ENCODE measurements at places on chromosomes 3 and 15. TPM values are rescaled to one million over a fixed set of nuclear protein-coding genes. Genes with fewer than 3 reads are reported as not detected.

DNA sequence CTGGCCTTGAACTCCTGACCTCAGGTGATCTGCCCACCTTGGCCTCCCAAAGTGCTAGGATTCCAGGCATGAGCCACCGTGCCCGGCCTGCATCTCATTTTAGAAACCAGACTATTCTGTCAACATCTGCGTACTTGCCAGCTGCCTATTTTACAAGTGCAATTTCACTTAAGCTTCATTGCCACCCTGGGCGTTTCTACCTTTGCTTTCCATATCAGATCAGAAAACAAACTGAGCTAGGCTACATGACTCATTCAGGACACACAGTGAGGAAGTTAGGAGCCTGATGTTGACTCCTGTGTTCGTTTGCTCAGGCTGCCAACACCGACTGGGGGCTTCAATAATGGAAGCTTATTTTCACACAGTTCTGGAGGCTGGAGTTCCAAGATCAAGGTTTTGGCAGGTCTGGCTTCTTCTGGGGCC is 42.3 kb upstream of the KLHL25 start:
- no peak for DNase-seq

GRCh38 chr3:128173849-128174248 is 20.6 kb downstream of the EEFSEC start:
- no peak for DNase-seq

- no peak for DNase-seq
Observed at GRCh38 chr3:52614689-52615088, 71.0 kb downstream of the PBRM1 start.

- DNase-seq, result no peak
Observed at GRCh38 chr3:20648294-20648693, 462.3 kb upstream of the SGO1 start.

GRCh38 chr3:124653797-124654469 is 76.3 kb upstream of the UMPS start:
- DNase-seq, result no peak

- no peak for DNase-seq
Observed at GRCh38 chr3:190108804-190109203, 11.9 kb downstream of the P3H2 start.

DNA sequence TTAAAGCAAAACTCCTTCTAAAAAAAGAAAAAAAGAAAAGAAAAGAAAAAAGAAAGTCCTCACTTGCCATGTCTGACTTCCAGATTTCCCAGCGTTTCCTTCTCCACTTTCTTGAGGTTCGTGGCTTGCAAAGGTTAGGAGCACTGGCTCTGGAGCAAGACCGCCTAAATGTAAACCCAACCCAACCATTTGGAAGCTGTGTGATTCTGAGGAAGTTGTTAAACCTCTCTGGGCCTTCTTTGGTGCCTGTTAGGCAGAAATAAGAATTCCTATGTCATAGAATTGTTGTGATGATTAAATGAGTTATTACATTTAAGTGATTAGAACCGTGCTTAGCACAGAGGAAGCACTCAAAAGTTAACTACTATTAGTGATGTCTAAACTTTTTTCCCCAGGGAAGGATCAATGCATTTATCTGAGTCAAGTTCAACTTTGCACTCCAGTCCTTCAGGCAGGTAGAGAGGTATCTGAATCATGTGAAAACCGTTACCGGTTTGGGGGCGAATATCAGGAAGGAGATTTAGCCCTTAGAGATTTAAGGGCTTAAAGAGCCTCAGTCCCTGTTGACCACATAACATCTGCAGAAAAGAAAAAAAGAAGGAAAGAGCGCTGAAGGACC is 78.3 kb upstream of the HES1 start:
- DNase-seq, result no peak

DNA sequence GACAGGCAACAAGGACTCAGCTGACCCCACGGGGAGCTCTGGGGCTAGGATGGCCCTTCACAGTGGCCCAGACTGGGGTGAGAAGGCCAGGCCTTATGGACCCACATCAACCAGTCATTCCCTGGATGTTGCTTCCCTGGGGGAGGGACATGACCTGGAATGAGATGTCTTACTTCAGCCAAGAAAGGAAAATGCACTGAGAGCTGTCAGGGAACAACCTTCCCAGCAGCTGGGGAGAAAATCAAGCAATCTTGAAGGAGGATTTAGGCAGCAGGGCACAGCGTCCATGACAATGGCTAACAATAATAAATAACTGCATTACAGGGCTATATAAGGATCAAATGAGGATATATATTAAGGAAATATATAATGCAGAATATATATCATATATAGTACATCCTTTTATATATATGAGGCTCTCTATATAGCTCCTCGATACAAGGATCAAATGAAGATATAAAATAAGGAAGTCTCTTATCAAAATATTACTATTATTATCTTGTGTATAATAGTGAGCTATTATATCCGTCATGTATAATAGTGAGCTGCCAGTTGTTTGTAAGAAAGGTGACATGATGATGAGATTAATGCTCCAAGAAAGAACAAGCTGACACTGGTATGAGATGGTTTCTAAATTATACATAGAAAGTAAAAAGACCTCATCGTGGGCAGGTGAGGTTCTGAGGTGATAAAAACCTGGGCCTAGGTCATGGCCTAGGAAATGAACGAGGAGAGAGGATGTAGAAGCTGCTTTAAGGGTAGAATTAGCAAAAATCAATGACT is 117.8 kb upstream of the LIPC start:
- no peak for DNase-seq

- DNase-seq, result no peak
Observed at GRCh38 chr3:14267976-14268375, 89.4 kb downstream of the LSM3 start.

DNA sequence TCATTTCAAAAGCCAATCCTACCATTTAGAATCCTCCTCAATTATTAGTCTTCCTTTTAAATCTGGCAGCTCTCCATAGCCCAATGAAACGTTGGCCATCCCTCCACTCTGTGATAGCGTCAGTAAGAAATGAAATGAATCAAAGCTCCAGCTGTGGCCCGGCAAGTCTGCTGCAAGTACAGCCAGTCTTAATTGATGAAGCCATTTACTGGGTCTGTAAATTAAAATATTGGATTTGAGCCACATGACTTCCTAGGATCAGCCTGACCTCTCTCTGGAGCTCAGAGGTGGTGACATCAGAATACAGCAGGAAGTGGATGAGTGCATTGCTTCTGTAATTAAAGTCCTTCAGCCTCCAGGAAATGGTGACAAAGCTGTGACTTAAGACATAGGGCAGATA is 347.0 kb upstream of the LMCD1 start:
- no peak for DNase-seq

DNA sequence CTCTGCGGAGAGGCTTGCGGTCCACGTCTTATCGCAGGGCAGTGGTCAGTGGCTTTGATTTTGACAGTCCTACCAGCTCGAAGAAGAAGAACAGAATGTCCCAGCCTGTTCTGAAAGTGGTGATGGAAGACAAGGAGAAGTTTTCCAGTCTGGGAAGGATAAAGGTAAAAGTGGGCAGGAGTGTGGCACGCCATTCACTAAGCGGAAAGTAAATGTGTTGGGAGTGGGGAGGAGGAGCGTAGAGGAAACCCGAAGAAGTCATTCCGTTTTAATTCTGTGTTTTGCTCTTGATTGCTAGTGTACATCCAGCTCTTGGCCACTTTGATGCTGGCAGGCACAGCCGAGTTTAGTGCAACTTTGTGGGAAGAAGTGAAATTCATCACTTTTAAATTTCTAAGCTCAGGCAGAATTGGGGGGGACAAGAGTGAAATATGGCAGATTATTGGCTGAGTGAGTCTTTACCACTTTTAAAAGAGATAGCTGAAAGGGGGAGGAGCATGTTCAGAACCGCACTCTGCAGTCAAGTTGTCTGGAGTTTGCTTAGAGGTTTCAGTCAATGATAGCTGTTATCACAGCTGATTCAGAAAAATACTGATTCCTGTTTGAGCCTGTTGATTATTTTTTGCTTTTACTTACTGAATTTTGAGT is 1.8 kb downstream of the ARHGEF26 start:
- DNase-seq, result no peak

GRCh38 chr3:176971613-176972174 is 225.6 kb downstream of the TBL1XR1 start:
- DNase-seq, result peak; percentile 8

GRCh38 chr15:85383470-85384148 is 3.2 kb downstream of the AKAP13 start:
- no peak for DNase-seq

- no peak for DNase-seq
Observed at GRCh38 chr3:100266531-100266930, 5.7 kb downstream of the TBC1D23 start.

DNA sequence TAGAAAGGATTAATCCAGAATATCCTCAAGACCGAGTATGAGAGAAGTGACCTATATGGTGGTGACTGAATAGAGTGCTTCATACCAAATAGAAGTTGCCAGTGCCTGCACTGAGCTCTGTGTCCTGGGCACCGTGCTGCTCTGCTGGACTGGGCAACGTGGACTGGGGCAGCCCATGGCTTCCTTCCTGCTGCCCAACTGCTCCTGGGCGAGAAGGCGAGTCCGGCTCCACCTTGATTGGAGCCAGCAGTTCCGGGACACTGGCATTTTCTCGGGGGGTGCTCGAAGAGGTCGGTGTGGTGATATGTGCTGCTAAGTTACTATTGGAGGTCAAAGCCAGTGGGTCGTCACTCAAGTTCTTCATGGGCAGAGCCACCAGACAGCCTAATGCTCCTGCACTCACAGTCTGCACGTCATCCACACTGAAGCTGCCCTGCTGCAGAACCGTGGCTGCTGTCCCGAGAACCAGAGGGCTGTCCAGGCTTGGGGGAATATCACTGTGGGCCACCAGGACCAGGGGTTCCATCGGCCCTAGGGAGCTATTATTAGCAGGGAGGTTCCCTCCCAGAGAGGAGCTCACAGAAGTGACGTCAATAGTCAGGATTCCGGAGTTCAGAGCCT is 14.1 kb downstream of the ZXDC start:
- DNase-seq, result no peak

DNA sequence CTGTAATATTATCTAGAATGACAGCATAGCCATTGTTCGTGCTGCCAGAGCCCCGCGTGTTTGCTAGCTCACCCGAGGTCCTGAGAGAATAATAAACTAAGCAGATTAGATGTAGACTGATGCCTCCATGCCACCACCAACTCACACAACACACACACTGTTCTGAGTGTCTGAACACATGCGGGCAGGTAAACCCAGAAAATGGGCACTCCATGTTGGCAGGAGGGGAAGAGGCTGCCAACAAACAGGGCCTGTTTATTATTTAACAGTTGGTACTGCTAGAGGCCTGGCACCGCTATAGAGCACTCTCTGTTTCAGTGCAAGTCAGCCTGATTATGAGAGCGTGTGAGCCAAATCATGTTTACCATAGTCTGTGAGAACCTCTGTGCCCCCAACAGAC is 299.0 kb downstream of the ZBTB20 start:
- DNase-seq, result no peak

DNA sequence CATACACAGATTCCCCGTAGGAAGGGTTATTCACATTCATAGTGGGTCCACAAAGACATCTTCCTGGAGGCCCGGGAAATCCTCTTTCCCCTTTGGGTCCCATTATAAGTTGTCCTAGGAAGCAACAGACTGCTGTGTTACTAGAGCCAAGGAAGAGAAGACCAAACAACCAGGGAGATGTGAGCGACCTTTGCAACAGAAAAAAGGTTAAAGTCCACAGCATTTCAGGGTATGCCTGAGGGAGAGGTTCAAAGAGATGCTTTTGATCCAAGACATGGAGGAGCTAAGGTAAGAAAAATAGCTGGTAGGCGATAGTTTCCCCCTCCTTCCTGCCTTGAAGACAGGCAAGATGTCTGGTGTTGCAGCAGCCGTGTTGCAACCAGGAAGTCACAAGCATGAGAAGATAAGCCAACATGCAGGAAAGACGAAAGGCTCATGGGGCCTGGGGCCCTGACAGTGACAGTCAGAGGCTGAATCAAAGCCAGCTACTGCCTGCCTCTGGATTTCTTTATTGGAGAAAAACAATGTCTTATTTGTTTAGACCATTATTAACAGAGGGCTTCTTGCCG is 30.9 kb downstream of the EAF1 start:
- DNase-seq, result no peak

- DNase-seq, result no peak
Observed at GRCh38 chr15:56040081-56041035, 46.9 kb upstream of the NEDD4 start.

DNA sequence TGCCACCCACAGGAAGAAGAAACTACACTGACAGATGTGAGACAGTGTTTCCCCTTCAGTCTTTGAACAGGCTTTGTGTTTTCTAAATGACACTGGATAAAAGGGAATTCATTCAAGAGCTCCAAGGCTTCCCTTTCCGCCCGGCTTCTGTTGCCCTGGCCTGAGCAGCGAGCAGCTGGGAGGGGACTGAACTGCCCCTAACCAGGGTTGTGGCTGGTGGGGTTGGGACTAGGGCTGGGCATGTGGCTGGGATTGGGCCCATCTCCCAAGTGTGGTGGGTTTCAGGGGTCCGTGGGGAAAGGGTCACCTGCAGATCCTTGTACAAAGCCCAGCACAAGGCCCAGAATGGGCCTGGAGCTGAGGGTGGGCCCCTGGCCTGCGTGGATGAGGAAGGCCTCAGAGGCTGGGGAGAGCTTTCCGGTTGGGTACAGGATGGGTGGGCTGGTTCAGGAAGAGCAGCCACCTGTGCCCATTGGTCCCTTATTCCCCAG is 10.4 kb downstream of the VILL start:
- DNase-seq, result no peak

- DNase-seq, result no peak
Observed at GRCh38 chr3:194046995-194047645, 88.8 kb upstream of the HES1 start.

- DNase-seq, result no peak
Observed at GRCh38 chr15:75053748-75054125, 30.3 kb downstream of the PPCDC start.

DNA sequence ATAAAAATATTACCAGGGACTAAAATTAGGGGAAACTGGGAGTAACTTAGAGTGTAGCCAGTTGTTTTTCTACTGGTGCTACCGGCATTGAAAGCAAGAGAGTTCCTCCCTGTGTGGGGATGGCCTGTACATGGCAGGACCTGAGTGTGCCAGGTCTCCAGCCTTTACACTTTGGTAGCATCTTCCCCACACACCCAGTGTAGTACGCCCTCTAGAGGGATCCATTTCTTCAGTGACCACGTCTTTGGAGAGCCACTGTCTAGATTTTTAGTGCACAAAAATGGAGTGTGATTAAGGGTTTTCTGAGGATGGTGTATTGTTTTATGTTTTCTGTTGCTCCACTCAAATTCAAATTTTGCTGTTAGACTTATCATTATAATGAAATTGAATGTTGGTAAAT is 507.0 kb upstream of the TPRG1 start:
- DNase-seq, result no peak

- no peak for DNase-seq
Observed at GRCh38 chr15:72183781-72184164, 13.8 kb downstream of the GRAMD2A start.

- no peak for DNase-seq
Observed at GRCh38 chr15:88688394-88688933, 49.6 kb downstream of the ISG20 start.

GRCh38 chr15:36960179-36960946 is 140.0 kb downstream of the MEIS2 start:
- DNase-seq, result no peak

Gene STRIT1
- not detected for total RNA-seq

Gene TTLL13
- total RNA-seq, result 1.3 TPM

Gene HIGD2B
- total RNA-seq, result 0.16 TPM

Gene SIDT1
- 11.7 TPM for total RNA-seq

Gene GOLGA6L22
- not detected for total RNA-seq

Gene SPINT1
- 22.5 TPM for total RNA-seq

Gene SOX2
- not detected for total RNA-seq

Gene ADAMTS17
- 1.1 TPM for total RNA-seq

Gene MFAP1
- total RNA-seq, result 44.3 TPM

Gene TMEM158
- total RNA-seq, result 1.9 TPM

Gene CHRM5
- not detected for total RNA-seq

Gene ZNF654
- total RNA-seq, result 20.7 TPM

Gene CSPG4
- total RNA-seq, result not detected

Gene DNASE1L3
- not detected for total RNA-seq

Gene CD96
- total RNA-seq, result 64.2 TPM

Gene LTF
- total RNA-seq, result not detected
